CD4-positive, alpha-beta T cell treated with Interleukin-1 beta for 1 hour (primary cell): ENCODE measurements at places on chromosomes 3 and 15.

DNA sequence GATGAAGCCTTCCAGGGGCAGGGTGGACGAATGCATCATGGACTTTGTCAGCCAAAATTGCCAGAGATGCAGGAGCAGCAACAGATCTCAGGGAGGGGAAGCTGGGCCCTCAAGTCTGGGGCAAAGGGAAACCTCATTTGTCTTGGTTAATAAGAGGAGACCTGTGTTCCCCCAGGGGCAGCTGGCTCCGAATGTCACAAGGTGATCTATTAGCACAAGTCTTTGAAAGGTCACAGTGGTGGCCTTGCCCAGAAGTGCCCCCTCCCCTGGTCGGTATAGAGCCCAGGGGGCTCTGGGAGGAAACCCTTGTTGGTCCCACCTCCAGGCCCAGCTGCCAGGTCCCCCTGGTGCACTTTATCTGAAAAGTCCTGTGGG, 46.2 kb downstream of the ABTB1 start:
- DNase-seq: no peak

DNA sequence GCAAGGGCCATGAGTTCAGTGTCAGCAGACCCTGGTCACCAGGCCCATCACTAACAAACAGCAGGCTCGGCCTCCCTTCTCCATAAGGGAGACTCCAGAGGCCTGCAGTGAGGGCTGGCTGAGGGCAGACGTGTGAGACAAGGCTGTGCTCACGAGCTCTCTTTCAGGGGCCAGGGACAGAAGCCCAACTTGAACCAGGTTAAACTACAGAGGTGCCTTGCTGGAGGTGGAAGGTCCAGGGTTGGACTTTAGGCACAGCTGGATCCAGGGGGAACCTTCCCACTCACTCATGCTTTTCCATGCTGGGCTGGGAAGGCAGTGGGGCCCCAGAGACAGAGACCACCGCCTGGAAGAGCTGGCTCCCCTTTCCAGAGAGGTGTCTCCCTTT, 19.0 kb downstream of the CFAP100 start:
- DNase-seq: no peak

DNA sequence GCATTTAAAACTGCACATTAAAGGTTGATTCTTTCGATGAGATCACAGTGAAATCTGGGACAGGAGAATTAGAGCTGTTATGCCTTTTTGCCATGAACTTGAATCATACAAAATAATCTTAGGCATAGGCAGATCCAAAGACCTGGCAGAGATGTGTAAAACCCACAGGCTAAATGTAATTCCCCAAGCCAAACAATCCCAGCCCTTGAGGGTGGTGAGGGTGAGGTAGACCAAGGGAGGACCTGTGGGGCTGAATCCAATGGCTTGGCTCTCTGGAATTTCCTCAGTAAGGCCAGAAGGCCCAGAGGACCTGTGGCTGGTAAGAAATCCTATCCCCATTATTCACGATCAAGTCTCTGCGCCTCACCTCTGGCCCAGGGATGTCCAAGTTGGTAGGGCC, 80.5 kb upstream of the MEX3B start:
- no peak for DNase-seq

- DNase-seq: no peak
Observed at GRCh38 chr3:13851091-13851849, 28.6 kb downstream of the WNT7A start.

GRCh38 chr3:122484985-122485384, 29.8 kb downstream of the KPNA1 start:
- DNase-seq: no peak

GRCh38 chr15:84947947-84948830, 33.5 kb upstream of the PDE8A start:
- no peak for DNase-seq

DNA sequence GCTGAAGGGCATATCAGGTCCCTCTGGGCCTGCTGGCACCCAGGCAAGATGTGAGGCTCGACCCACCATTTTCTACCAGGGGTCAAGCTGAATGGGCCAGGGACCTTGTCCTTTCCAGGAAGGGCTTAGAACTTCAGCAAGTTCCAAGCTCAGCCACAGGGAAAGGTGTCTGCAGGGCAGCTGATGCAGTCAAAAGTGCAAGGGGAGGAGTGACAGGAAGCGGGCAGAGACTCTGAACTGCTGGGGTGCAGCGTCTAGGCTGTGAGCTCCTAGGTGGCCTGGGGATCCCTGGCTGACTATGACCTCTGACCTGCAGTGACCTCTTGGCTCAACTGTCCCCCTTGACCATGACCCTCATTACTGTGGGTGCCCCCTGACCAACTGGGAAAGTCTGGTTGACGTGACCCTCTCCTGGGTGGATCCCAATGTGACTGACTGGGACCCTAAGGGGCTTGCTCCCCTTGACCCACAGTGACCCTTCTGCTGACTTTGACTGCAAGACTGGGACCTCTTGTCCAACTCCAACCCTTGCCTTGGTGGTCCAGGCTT, 14.4 kb upstream of the SEC13 start:
- DNase-seq: no peak

- DNase-seq: no peak
Observed at GRCh38 chr3:171472552-171472951, 12.3 kb upstream of the TNIK start.
